ENCODE measurements at places on chromosomes 1 and 21.

- DNase-seq, result no peak
Measured at GRCh38 chr1:162145966-162146696, 76.6 kb downstream of the NOS1AP start.

- no peak for DNase-seq
Measured at GRCh38 chr1:243316366-243316989, 60.6 kb downstream of the SDCCAG8 start.

- DNase-seq, result peak; percentile 39
Measured at GRCh38 chr1:9065213-9065751, 4.2 kb downstream of the SLC2A5 start.

DNA sequence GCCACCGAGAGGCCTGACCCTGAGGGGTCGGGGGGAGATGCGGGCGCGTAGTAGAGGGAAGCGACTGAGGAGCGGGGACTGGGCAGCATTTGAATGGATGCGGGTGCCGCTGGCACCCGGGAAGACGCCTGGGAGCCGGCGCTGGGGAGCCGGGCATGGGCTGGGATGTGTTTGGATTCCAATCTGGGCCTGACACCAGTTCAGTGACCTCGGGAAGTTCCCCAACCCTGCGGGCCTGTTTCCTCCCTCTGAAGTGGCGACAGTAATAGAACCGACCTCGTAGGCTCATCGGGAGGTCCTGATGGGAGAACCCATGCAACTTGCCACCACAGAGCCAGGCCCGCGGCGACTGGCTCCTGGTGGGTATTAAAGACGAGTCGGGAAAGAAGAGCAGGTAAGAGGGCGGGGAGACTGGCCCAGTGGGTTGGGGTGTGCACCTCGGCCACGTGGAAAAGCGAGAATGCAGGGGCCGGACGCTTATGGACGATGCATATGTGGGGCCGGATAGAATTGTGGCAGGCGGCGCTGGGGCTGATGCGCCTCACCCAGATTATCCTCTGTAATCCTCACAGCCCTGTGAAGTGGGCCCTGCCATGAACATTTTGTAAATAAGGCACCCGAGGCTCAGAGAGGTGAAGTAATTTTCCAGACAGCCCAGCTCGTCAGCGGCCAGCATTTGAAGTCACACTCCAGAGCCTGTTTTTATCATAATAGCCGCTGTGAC, 105.8 kb downstream of the SLC16A1 start:
- DNase-seq, result no peak

GRCh38 chr1:7609311-7609994, 161.6 kb upstream of the VAMP3 start:
- DNase-seq, result no peak

- DNase-seq, result no peak
Measured at GRCh38 chr1:109644670-109645069, 11.2 kb upstream of the GSTM4 start.

DNA sequence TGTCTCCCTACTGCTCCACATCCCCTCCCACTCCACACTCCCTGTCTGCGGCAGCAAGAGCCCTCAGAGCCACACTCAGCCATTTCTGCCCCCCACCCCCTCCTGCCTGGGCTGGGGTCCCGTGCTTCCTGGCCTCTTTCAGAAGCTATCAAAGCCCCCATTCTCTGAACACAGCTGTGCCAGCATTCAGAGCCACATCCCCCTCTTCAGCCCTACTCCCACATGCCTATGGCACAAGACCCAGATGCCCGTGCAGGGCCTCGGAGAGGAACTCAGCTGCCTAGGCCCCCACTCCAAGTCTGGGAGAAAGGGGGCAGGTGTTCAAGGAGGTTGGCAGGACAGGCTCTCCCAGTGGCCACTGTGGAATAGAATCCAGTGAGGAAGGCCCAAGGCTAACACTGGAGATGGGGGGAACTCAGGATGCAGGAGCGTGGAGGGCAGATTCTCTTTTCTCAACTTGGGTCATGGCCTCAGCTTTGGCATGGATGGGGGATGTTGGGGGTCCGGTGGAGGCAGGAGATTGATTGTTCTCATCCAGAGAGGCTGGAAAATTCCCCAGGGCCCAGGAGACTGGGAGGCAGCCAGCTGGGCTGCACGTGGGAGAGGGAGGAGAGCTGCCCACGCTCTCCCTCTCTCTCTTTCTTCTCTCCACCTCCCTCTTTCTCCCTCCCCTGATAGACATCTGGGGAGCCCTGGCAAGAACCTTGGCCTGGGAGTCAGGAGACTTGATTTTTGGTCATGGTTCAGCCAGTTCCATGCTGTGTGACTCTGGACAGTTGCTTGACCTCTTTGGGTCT, 3.5 kb upstream of the BCAN start:
- DNase-seq, result no peak

- DNase-seq, result no peak
Measured at GRCh38 chr1:30345491-30346130, 377.8 kb downstream of the MATN1 start.

DNA sequence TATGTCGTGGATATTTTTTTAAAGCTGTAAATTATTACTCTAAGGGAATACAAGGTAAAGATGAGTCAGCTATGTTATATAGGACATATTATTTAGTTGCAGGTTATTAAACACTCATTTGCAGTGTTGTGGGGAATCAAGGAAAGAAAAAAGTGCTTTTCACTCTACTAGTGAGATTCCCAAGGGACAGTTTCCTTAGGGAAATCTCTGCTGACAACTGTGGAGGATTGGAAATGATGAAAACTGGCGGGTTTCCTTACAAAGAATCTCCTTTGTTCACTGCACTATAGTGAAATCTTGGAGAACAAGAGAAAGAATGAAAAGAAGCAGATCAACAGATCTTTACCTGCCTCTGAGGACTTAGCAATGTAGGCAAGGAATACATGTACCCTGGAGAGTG, 24.5 kb upstream of the TRIM45 start:
- DNase-seq, result no peak

GRCh38 chr1:221690858-221691257, 51.0 kb downstream of the DUSP10 start:
- no peak for DNase-seq

- DNase-seq, result peak; percentile 12
Measured at GRCh38 chr1:164842870-164843269, 283.9 kb downstream of the PBX1 start.

DNA sequence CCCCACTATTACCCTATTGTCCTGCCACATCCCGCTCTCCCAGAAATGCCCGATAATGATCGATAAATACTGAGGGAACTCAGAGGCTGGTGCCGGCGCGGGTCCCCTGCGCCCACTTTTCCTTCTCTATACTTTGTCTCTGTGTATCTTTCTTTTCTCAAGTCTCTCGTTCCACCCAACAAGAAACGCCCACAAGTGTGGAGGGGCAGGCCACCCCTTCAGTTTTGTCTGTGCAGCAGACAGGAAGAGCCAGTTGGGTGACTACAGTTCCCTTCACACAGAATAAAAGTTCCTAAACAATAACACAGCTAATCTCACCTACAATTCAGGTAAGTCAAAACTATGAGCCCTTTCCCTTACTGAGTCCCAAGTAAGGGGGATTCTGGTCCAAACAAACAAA, 423.7 kb downstream of the SMYD3 start:
- no peak for DNase-seq

DNA sequence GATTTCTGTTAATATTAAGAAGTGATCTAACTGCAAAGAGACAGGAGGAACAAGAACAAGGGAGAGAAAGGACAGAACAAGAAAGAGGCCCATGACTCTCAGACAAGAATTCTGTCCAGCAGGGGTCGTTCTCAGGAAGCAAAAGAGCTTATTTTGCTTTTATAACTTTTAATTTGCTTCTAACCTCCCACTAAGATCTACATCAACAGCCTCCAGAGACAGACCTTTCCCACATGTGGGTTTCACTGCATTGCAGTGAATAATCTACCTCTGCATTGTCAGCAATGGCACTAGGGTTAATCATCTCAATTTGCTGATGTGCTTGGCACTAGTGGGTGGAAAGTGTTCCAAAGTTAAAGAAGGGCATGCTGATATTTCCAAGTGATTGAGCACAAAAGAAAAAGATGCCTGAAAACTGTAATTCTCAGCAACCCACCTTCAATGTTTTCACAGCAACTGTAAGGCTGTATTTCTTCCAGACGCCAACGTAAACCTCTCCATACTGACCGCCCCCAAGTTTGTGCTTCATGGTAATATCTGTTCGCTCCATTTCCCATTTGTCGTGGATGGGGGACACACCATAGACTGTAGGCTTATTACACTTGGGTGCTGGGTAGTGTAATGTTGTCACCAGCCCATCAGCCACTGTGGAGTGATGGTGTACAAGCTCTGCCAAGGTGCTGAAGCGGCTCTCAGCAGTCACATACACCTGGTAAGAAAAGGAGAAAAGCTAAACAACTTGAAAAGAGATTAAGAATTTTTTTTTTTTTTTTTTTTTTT, 39.5 kb downstream of the TOR3A start:
- peak; percentile 74 for DNase-seq

- no peak for DNase-seq
Measured at GRCh38 chr1:1406101-1406820, 832 bp downstream of the MRPL20 start.

DNA sequence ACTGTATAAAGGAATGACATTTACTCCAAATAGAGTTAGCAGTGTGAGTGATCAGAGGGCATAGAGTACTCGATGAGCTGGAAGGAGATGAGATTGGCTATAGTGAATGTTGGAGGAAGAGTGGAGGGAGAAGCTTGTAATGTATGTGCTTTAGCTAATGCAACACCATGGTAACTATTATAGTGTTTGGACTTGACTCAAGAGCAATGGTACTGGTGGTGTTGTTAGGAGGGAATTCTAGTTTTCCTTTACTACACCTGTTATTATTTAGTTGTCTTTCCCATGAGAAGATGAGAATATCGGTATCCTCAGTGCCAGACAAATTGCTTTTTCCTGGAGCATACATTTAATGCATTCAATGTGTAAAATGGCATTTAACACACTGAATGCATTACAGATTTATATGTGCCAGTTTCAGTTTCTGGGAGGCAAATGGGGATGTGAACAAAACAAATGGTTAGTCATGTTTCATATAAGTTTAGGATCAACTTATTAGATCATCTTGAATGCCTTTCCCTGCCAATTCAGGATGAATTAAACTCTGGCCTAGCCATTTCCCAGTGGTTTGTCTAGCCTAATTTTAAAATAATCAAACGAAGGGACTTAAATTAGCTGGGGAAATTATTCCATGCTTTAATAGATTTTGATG, 291.1 kb upstream of the ADAMTS5 start:
- DNase-seq, result peak; percentile 36

- DNase-seq, result no peak
Measured at GRCh38 chr1:44260792-44261170, 47.5 kb downstream of the DMAP1 start.

DNA sequence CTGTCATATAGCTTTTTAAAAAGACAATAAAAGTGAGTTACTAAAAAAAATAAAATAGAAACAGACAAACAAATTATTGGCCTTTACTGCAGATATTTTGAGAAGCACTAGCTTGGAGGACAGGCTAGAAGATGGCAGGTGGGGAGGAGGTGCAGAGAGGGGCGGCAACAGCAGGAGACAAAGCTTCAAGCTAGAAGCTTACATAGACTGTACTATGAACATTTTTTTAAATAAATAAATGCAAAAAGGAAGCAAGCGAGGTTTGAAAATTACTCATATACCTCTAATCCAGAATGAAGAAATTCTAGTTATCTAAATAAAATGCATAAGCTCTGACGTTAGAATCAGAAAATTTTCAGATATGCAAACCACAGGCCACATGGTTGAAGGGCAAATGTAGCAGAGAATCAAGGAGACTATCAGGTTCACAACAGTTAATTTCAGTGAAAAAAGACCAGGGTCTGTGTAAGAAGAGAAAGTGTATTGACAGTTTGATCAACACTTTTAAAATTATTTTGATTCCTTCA, 54.9 kb downstream of the NRIP1 start:
- peak; percentile 69 for DNase-seq

GRCh38 chr1:150775276-150775675, 9.7 kb upstream of the CTSS start:
- no peak for DNase-seq

DNA sequence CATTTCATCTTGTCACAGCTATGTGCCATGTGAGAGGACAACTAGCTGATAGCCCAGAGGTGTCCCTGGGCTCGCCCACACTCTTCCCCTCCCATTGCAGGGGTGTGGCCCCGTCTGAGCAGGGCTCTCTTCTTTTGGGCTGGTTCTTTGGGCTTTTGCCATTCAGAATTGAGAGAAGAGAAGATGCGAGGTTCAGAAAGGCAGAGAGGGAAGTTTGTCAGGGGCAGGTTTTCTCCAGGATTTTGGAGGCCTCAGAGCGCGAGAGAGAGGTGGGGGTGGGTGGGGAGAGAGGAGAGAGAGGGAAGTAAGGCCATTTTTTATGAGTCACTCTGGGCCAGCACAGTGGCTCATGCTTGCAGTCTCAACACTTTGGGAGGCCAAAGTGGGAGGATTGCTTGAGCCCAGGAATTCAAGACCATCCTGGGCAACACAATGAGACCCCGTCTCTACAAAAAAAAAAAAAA, 5.2 kb downstream of the IFI6 start:
- peak; percentile 35 for DNase-seq

Measured in fibroblast of mammary gland (primary cell).